ENCODE measurements at places on chromosomes 1 and 21.
A peak's percentile ranks its signal among the peaks of the same experiment; 100 is the strongest.

GRCh38 chr1:93773049-93773838, 91.6 kb upstream of the BCAR3 start:
- DNase-seq, result no peak

GRCh38 chr1:193083365-193084088, 21.7 kb downstream of the GLRX2 start:
- DNase-seq, result no peak

DNA sequence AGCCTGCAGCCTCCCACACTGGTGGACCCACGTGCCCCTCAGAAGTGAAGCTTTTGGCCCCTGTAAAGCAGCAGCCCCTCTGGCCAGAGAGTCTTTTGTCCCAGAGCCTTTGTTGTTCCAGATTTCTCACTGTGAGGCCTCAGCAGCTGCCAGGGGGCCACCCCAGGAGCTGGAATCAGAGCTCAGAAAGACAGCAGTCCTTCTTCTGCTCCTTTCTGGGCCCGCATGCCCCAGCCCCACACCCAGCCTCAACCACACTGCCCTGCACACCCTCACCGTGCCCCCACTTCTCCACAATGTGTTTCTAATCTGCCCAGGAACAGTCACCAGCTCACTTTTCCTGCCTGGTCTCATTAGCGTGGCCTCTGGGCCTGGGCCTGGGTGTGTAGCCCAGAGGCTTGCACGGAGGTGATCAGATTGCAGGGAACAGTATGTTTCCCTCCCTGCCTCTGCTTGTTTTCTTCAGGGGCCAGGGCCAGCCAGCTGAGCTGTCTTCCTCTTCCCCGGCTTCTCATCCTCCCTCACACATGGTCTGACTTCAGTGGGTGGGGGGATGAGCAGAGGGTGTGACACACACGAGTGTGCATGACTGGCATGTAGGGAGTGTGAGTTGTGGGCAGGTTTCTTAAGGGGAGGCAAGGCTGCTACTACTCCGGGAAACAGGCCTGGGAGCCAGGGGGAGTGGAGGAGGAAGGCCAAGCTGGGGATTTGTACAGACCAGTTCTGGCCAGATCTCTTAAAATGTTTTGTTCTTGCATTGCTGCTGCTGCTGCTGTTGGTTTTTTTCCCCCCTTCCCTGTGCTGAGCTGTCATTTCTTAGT, 82.5 kb upstream of the ZNF648 start:
- no peak for DNase-seq

DNA sequence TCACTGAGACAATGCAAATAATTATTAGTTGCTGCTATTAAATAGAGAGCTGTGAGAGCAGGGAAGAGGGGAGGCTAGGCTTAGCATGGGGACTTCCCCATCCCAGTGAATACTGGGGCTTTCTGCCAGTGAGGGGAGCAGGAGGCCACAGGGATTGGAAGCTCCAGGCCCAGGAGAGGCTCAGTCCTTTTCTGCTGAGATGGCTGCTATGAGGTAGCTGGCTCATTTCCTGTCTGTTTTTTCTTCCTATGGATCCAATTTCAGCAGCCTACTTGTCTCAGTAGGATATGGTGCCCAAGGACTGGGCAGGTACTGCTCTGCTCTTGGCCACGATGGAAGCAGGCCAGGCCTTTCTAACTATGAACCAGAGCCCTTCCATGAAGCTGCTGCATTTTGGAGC, 10.0 kb downstream of the STMN1 start:
- peak; percentile 24 for DNase-seq

DNA sequence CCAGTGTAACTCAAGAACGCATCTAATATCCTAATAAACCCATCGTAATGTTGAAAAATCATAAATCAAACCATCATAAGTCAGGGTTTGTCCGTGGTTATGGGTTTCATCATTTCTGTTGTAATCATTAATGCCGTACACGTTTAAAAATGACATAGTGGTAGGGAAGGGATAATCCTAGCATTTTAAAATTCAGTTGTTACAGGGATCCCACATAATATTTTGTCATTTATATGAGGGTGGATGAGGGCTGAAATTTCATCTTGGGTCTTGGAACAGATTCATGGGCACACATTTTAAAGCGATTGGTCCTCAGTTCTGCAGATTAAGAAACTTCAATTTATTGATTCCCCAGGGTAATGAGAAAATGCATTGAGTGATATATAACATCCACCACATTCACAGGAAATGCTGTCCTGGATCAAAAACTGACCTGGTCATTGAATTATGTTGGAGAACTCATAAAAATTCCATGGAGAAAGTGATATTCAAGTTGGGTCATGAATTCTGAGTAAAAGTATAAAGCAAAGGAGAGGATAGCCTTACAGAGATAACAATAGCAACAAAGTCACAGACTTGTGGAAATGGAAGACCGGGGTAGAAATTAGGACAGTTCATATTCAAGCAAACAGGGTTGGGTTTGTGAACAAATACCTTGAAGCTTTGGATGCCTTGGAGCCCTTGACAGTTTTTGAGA, 1527.3 kb upstream of the TPTE start:
- no peak for DNase-seq

DNA sequence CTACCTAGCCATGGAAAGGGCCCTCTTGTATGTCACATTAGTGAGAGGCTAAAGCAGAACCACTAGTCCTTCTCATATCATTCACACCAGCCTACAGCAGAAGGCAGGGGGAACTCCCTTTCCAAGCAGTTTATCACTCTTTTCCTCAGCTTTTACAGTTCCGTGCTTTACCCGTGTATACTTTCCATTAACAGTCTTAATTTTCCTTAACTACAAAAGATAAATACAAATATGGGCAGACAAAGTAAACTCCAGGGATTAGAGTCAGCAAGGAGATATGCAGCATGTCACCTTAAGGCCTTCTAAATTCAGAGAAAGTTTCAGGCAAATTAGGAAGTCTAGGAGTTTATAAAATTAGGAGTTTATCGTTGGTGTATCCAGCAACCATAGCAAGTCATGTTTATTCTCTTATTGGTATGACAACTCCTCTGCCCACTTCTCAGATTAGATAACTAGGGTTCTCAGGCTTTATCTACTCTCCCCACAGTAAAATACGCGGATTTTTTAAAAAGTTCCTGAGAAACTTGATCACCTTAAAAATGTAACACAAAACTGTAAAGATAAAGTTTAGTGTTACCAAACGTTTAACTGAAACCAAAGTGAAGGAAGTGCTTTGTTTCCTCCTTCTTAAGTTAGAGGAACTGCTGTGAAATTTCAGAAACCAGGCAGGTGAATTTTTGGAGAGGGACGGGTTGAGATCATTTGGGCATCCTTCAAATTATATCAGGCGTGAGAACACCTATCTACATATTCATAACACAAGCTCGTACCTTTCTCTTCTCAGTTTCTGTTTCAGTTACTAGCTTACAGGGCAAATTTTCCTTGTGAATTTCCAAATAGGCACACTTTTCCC, 42.7 kb upstream of the SLC19A2 start:
- DNase-seq, result no peak

DNA sequence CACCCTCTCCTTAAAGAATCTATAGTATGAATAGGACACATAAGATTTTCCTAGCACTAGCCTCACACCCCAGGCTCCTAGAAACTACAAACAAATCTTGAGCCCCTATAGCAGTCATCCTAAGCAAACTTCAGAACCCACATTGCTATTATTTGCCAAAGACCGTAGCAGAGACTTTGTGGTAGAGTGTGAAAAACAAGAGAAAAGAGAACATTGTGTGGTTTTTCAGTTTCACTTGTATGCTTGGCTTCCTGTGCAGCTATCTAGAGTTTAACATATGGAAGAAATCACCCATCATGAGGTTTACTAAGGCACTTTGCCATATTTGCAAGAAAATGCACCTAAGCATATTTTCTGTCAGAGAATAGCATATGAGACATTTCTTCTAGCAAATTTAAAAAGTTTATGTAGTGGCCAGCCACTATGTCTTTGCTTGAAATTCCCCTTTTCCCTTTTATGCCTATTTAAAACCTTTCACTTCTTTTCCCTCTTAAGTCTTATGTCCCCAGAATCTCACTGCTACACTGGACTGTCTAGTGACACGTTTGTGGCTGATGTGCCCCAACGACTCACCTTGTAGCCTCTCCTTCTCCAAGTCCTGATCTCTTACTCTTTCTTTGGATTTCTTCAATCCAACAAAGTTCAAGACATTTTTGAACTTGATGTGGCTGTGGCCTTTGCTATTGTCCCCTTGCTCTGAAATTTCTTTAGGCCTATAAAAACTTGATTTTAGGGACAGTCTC, 25.6 kb downstream of the CCDC190 start:
- DNase-seq, result no peak

DNA sequence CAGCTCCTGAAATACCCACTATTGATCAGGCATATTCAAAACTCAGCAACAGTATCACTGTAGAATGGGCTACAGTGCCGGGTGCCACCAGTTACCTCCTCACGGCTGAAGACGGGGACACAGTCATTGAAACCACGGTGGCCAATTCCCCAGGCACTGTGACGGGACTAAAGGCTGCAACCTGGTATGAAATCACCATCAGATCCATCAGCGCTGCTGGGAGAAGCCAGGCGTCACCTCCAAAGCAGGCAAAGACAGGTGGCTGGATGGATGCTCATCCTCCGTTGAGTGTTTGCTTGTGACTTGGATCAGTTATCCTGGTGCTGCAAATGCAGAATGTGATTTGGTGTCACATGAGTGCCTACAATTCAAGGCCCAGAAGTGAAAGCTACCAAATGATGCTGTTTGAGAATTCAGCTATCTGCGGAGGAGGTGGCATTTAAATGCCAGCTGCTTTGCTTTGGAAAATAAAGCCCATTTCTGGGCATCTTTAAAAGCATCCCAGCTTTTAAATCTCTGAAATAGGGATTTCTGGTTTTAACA, 5.1 kb downstream of the FNDC7 start:
- DNase-seq, result no peak

- no peak for DNase-seq
Observed at GRCh38 chr1:76669131-76669530, 198.1 kb upstream of the ST6GALNAC5 start.

DNA sequence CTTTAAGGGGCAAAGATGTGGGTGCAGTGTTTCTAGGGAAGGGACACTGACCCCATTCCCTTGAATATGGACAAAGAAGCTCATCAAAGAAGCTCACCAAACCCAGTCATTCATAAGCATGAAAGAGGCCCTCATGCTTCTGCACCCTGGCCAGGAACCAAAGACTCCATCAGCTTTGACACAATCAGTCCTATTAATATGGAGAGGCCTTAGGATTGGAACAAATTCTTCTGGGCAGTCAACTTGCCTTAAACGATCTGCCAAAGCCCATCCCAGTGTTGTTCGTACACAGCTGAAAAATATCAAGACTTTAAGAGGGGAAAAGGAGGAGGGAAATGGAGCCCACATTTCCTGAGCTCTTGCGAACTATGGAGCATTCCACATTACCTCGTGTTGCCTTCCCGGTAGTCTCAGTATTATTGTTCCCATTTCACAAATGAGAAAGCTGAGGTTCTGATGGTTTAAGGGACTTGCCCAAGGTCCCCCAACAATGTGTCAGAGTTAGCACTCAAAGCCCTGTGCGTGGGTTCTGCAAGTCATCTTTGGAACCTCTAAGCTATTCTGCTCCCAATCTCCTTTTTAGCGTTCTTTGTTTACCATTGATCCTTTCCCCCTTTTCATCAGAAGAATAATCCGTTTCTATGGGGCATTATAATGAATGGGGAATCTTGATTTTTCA, 161.9 kb downstream of the ZBTB18 start:
- no peak for DNase-seq

DNA sequence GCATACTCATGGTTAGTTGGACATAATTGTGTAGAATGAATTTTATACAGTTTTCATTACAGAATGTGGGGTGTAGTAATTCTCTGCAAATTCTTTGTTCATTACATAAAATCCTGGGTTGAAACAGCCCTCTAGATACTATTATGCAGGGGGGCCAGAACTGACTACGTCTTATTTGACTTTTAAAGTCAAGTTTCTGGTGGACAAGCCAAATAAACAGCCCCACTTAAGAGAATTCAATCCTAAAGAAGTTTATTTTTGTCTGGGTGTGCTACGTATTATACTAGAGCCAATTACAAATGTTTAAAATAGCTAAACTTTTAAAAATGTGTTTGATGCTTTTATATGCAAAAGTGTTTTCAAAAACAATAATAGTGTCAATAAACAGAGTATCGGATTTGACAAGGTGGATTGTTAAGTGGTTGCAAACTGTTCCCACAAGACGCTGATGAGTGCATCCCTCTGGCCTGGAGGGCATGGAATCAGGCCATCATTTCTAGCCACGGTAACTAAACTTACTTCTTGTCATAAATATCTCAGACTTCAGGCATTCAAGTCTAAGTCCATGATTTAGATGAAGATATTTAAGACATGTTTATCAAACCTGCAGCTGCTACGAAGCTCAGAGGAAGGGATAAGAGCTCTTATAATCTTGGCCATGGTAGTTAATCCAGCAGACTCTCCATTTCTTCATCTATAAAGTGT, 646.3 kb downstream of the KIF26B start:
- DNase-seq, result no peak

- DNase-seq, result no peak
Observed at GRCh38 chr1:209625791-209626285, 26.4 kb downstream of the LAMB3 start.

DNA sequence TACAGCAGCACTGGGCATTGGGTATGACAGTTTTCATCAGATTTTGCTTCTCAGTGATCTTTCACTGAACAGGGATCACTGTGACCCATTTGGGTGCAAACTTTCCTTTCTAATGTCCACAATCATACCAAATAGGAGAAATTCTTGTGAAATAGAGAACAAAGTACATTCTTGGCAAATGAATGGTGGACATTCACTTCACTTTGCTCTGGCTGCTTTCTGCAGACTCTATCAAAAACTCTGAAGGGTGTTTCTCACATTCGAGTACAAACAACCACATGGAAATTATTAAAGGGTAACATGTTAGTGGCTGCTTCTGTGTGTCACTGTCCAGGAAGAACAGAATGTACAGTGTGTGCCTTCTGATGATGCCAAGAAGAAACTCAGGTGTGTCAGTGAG, 61.9 kb upstream of the ADAM30 start:
- no peak for DNase-seq

DNA sequence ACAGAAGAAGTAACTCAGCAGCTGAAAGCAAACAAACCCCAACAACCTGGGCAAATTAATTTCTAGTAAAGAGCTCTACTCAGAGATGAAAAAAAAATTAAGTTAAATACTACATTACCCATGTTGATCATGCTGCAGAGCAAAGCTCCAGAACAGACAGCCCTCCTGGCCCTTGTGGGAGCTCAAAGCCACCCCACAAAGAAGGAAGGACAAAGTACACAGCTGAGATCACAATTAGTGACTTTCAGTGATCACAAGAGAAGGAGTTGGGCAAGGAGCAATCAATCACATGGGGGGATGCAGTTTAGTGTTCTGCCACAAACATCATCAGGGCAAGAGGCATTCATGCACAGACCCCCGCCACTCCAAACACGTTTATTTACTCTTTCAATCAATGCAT, 114.2 kb downstream of the DAB1 start:
- no peak for DNase-seq

- DNase-seq, result peak; percentile 37
Observed at GRCh38 chr1:225762002-225762441, 15.6 kb upstream of the SRP9 start.

GRCh38 chr21:40165773-40166070, 298.5 kb downstream of the PCP4 start:
- no peak for DNase-seq

DNA sequence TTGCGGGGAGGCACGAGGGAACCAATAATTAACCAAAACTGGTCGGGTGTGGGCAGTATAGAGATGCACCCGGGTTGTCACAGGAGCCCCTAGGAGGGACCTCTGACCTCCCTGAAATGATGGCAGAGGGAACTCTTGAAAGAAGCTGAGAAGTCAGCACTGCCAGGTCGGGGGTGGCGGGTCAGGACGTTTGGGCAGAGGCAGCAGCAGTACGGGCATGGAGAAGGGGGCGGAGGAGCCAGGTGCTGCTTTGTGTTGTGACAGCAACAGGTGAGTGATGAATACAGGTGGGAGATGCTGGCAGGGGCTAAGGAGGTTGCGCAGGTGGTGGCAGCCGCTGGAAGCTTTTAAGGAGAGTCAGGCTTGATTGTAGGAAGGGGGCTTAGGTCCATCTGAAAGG, 11.7 kb downstream of the TNFRSF1B start:
- no peak for DNase-seq

All from NCI-H2029 treated with DMSO at 0.1 percent for 48 hours (cell line).